ENCODE measurements at places on chromosomes 11 and 22.
A peak's percentile ranks its signal among the peaks of the same experiment; 100 is the strongest.

DNA sequence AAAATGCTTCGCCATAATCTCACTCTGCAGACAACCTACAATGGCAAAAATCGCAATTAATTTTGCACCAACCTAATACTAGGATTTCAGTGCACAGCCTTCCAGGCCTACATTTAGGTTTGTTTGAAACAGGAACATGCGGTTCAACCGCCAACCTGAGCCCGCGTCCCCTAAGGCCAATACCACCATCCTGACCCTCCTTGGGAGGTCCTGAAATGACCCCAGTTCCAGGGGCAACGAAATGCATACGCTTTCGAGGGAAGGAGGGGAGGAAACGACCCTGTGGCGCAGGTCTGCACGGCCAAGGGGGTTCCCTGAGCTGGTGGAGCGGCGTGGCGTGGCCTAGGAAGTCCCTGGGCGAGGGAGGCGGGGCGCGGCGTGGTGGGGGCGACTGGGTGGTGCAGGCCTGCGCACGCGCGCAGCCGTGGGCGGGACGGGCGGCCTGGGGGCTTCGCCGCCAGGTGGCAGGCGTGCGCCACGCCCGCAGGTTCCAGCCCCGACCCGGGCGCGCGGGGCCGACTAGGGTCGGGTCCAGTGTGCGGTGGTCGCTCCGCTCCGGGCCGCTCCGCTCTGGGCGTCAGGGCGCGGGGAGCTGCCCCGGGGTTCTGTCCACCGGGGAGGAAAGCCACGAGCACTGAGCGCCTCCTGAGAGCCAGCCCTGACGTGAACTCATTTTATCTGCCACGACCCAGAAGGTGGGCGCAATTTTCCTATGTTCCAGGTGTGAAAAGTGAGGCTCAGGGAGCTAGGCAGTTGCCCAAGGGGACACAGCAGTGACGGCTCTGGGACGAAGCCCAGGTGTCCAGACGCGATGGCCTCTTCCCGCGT, 94.1 kb downstream of the SWAP70 start:
- peak; percentile 91 for DNase-seq

GRCh38 chr11:33083918-33084317, 44.5 kb downstream of the TCP11L1 start:
- no peak for DNase-seq

DNA sequence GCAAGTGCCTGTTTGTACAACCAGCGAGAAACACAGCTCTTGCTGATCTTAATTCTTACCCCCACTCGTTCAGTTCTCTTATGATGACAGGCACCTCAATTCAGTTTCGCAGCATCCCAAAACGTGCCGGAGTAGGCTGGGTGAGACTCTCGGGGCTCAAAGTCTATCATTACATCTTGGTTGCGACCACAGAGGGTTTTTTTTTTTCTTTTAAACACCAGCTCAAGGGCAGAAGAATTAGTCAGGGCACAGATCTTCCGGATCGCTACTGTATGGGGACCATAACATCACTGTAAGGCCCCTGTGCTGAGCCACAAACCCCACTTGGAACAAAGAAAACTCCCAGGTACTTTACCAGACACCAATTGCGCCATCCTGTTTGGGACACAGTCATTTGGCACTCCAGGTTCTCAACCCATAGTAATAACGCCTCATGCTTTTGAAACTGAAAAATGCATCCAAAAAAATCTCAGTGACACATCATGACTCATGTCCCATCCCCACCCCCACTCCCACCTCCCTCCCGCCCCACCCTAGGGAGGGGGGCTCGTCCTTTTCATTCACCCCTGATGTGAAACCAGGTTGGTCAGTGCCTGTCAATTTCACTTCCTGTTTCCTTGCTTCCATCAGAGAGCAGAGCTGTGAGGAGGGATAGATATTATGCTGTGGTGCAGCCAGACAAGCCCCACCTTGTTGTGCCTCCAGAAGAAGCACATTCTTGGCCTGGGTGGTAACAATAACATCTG, 41.0 kb upstream of the CD5 start:
- peak; percentile 66 for DNase-seq

GRCh38 chr11:129728581-129728980, 87.1 kb upstream of the TMEM45B start:
- no peak for DNase-seq

DNA sequence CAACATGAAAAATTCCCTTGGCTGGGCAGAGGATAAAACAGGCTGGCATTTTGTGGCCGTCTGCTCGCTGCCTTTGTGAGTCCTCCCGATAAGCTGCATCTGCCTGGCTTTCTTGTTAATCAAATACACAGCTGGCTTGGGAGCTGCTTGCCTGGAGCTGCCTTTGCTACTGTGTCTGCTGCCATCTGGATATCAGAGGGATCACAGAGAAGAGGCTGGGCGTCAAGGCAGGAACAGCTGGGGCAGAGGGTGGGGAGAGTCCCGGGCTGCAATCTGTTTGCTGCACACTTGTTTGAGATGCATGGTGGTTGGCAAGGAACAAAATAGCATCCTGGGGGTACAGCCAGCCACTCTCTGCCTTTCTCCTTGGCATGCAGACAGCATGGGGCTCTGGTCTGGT, 36.0 kb downstream of the COMMD9 start:
- DNase-seq, result no peak

DNA sequence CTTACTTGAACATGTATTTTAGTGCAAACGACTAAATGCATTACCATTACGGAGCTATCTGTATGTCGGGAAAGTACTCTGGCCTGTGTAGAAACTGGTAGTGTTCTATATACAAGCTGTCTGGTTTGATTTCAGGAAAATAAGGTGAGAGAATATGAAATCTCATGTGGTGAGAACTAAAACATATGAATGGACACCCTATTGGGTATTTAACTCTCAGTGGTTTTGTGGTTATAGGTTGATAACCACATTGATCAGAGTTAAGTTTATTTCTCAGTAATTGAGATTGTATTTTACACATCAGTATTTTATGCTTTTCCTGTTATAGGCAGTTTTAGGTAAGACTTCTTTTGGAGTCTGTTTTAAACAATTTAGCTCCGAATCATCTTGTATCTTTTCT, 10.4 kb downstream of the ANO5 start:
- DNase-seq, result no peak

DNA sequence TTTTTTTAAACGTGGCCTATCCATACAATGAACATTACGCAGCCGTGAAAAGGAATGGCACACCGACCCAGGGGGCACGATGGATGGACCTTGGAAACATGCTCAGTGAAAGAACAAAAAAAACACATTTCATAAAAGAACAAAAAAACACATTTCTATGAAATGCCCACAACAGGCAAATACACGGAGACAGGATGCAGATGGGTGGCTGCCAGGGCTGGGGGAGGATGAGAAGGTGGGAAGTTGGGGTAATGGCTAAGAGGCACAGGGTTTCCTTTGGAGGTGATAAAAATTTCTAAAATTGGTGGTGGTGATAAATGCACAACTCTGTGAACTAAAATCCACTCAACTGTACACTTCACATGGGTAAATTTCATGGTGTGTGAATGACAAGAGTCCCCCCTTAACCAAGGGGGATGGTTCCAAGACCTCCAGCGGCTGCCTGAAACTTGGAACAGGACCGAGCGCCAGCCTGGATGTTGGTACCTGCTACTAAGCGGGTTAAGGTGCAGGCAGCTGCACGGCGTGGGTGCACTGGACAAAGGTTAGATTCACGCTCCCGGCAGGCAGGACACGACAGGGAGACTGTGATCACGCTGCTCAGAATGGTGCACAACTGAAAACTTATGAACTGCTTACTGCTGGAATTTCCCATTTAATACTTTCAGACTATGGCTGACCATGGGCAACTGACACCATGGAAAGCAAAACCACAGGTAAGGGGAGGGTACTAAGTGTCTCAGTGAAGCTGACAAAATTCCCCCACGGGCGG, 16.5 kb downstream of the BRD1 start:
- no peak for DNase-seq

- DNase-seq, result no peak
These were observed 12.4 kb downstream of the ACO2 start for GRCh38 chr22:41481131-41481830.

GRCh38 chr11:80694385-80694784, 1253.6 kb upstream of the TENM4 start:
- no peak for DNase-seq

DNA sequence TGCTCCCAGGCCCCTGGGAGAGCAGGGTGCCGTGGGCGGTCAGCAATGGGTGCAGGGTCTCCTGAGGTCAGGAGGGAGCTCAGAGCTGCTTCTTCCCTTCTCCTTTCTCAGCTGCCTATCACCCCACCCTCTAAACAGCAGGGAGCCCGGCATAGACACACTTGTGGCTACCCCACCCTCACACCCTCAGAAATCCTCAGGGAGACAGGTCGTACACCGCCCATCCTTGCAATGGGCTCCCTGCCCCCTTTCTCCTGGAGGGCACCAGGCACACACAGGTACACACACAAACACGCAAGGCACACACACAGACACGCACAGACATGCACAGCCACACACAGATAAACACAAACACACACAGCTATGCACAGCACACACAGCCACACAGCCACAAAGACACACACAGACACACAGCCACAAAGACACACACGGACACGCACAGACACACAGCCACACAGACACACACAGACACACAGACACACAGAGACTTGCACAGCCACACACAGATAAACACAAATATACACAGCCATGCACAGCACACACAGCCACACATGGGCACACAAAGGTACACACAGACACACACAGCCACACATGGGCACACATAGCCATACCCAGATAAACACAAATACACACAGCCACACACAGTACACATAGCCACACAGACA, 44.9 kb upstream of the TH start:
- DNase-seq, result no peak

DNA sequence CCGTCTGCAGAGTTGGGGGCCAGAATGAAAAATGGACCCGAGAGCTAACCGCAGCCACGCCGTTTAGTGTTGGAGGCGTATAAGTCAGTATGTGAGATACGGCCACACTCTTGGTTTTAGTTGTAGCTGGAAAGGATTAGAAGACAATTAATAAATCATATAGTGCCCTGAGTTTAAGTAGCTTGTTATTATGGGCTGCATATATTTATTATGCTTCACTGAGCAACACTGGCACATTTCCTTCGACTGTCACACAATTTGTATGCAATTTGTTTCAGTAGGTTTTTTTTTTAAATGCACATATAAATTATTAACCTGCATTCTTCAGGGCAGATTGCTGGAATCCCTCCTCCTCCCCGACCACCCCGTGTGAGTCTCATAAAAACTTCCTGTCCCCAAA, 56.9 kb downstream of the PKNOX2 start:
- DNase-seq, result no peak

DNA sequence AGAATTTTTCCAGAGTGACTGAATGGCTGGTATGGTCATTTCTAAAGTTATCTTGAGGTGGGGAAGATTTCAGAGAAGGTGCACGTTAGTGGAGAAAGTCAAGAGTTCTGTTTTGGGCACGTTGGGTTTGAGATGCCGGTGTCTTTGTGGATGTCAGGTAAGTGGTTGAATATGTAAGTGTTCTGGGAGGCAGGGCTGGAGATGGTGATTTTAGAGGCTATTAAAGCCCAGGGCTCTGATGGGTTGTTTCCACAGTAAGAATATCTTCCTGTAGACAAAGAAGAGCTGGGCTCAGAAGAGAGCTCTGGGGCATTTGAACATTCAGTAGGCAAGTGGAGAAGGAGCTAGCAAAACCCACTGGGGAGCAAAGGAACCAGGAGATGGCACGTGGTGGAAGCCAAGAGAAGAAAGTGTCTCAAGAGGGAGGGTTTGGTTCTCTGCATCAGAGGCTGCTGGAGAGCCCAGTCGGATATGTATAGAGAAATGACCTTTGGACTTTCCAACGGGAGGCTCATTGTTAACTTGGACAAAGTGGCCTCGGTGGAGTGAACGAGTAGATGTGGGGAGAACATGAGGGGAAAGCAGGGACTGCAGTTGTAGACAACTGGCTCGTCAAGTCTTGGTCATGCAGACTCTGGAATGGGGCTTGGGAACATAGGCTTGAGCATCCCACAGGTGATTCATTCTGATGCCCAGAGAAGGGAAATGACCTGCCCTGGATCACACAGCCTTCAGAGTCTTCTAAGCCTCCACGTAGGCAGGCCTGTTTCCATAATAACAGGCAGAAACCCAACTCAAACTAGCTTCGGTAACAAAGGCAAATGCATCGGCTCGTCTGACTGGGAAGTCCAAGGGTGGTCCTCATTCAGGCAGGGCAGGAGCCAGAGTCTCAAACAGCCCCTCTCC, 98.4 kb upstream of the PARVA start:
- DNase-seq, result no peak

- DNase-seq, result no peak
These were observed 3.5 kb downstream of the ZNF74 start for GRCh38 chr22:20397498-20397897.

- DNase-seq, result no peak
These were observed 213.3 kb downstream of the FAM76B start for GRCh38 chr11:95576146-95576845.

- DNase-seq, result no peak
These were observed 47.7 kb upstream of the ARHGAP20 start for GRCh38 chr11:110759972-110760381.

DNA sequence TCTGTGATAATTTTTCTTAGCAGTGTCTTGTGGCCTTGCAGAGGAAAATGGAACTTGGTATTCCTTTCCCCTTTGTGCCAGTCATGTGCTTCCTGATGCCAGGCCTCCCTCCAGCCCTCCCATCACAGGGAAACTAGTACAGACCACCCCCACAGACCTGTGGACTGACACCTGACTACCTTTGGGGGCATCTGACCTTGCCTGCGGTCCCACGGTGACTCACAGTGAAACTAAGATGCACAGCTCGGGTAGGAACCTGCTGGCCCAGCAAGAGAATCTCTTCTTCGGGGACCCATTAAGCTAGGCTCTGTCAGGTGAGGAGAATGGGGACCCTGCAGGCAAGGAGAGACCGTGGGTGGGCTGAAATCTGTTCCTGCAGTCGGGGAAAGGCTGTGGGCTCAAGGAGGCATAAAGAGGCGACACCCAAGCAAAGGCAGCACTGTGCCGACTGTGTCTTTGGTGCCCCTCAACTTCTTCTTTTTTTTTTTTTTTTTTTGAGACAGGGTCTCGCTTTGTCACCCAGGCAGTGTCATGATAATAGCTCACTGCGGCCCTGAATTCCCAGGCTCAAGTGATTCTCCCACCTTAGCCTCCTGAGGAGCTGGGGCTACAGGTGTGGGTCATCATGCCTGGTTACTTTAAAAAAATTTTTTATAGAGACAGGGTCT, 20.8 kb upstream of the PEX26 start:
- DNase-seq, result no peak

- no peak for DNase-seq
These were observed 22.1 kb downstream of the RPUSD4 start for GRCh38 chr11:126189109-126189929.
